Type B pancreatic cell (in vitro differentiated cells): ENCODE measurements at places on chromosomes 2 and 18.

- DNase-seq = no peak
Observed at GRCh38 chr2:199596549-199596948, 138.8 kb upstream of the SATB2 start.

DNA sequence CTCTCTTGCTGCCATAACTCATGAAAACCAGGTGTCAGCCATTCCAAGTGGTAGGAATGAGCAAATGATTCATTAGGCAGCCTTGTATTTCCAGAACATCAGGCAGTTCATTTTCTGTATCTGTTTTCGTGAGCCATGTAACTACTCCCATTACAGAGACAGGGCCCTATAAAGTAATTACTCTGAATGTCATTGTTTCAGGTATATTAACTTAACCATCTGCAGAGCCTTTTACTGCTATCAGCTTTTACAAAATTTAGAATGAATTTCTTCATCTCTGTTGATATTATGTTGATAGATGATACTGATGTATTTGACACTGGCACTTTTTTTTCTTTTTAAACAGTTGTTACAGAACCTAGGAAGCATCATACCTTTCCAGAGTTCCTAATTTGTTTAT is 69.9 kb downstream of the MGAT5 start:
- no peak for DNase-seq

GRCh38 chr18:22300665-22301636 is 116.8 kb downstream of the CTAGE1 start:
- DNase-seq = no peak

- no peak for DNase-seq
Observed at GRCh38 chr2:10380048-10380926, 67.8 kb downstream of the ODC1 start.

- no peak for DNase-seq
Observed at GRCh38 chr2:3132966-3133365, 244.7 kb downstream of the EIPR1 start.

DNA sequence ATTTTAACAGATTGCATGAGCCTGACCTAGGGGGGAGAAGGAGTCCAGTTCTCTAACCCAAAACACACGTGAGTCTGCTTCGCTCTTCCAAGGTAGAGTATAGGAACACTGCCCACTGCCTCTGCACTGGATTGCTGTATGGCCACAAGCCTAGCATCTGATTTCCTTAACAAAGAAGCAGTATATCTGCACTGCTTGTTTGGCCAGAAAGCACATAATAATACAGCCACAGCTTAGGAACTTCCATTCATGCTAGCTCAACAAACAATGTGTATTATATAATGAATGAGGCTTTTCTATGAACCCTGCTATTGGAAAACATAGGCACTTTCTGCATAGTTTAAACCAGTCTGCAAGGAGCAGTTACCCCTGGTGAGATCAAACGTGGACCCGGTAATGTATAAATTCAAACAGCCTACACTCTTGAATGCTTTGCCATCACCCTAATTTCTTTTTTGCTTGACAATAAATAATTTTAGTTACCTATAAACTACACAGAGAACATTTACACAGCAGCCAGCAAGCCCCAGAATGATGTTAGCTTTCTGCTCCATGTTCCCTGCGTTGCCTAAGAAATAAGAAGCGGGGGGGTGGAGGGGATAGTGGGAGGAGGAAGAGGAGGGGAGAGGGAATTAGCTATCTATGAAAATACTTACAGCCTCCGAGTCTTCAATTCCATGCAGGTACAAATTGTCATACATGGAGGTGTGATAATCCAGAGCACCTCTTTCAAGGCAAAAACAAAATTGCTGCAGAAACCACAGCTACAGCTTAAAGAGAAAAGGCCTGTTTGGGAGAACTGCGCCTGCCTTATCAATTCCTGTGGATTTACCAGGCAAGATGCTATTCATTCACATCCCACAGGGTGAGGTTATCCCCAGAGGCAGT is 125.6 kb downstream of the CACNB4 start:
- DNase-seq = no peak

DNA sequence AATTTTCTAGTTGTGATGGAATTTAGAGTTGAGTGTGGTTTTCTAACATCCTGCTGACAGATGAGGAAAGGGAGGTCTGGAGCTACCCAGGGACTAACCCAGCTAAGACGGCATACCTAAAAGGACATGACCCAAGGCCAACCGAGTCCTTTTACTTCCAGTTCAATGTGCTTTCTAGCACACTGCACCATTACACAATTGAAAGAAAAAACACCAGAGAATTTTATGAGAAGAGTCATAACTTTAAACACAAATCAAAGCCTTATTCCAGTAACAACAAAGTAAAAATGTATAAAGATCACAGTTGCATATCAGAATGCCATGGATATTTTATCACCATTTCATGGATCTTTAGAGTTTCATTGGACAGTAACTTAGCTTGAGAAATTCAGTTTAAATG is 480.3 kb downstream of the MEIS1 start:
- DNase-seq = no peak

GRCh38 chr18:49890041-49890440 is 76.7 kb upstream of the ACAA2 start:
- DNase-seq = no peak

GRCh38 chr2:38384338-38384737 is 7.3 kb upstream of the ATL2 start:
- no peak for DNase-seq

DNA sequence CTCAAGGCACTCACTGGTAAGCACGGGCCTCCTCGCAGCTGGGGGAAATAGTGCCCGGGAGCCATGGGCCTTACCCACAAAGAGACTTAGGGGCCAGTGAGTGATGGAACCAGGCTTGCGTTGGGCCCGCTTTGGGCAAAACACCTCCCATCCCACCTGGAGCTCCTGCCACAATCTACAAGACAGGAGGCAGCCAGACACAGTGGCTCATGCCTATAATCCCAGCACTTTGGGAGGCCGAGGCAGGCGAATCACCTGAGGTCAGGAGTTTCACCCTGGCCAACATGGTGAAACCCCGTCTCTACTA is 88.2 kb downstream of the TFCP2L1 start:
- no peak for DNase-seq

GRCh38 chr2:168780669-168781071 is 21.8 kb upstream of the NOSTRIN start:
- DNase-seq = no peak

- DNase-seq = no peak
Observed at GRCh38 chr2:195737511-195738325, 80.7 kb downstream of the SLC39A10 start.
